GM10248 (cell line): ENCODE measurements at places on chromosomes 16 and 17.

DNA sequence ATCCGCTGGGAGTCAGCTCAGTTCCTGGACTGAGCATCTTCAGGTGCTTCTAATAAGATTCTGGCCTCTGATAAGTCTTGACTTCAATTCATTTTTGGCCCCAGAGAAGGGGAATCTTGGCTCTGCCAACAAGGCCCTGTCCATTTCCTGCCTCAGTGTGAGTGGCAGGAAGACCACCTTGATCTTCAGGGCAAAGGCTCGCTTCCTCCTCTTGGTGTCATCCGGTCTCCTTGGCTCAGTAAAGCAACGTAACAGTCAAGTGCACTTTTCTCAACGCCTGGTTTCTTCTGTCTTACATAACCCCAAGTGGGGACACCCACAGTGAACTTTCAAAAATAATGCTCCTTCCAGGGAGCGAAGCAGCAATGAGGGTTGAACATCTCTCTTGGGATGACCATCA, 169.8 kb downstream of the PRKCB start:
- DNase-seq, result no peak

DNA sequence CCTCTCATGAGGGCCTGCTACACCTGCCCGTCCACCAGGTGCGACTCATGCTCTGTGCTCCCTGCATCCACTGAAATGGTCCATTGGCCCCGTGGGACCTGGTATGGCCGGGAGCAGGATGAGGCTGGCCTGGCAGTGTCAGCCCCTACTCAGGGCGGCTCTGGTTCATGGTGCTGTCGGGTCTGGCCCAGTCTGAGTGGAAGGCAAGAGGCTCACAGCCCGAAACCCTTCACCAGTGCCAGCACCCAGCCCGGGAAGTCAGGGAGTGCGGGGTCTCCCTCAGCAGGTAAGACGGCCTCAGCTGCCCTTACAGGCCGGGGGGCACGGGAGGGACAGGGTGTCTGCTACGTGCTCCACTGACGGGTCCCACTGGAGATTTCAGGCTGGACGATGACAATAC, 40.5 kb upstream of the RASD1 start:
- no peak for DNase-seq

DNA sequence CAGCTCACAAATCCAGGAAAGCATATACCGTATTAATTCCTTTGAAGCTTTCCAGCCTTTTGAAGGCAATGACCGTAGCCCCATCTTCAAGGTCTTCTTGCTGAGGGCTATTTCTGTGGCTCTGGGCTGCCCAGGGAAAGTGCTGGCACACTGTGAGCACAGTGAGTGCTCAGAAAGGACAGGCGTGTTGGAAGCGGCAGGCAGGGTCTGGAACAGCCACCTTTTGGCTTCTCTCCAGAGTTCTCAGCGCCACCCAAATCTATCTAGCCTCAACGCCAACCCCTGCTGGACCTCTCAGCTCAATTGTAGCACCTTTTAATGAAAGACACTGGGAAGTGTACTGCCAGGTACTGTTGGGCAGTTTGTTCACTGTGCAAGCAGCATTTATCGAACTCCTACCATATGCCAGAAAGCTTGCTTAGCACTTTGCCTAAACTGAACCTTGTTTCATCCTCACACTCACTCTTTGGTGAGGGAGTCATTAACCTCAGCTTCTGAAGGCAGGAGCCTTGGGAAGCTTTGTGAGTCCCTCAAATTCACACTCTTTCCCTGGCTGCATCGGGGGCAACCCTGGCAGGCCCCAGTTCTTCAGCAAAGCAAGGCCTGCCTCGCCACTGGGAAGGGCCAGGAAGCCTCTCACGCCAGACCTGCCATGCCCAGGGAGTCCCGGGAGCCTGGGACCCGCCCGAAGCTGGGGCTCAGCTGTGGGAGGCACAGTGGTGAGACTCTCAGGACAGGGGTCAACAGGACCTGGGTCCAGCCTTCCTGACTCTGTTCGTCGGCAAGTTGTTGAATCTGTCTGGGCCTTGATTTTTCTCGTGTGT, 13.5 kb upstream of the CIBAR2 start:
- no peak for DNase-seq

DNA sequence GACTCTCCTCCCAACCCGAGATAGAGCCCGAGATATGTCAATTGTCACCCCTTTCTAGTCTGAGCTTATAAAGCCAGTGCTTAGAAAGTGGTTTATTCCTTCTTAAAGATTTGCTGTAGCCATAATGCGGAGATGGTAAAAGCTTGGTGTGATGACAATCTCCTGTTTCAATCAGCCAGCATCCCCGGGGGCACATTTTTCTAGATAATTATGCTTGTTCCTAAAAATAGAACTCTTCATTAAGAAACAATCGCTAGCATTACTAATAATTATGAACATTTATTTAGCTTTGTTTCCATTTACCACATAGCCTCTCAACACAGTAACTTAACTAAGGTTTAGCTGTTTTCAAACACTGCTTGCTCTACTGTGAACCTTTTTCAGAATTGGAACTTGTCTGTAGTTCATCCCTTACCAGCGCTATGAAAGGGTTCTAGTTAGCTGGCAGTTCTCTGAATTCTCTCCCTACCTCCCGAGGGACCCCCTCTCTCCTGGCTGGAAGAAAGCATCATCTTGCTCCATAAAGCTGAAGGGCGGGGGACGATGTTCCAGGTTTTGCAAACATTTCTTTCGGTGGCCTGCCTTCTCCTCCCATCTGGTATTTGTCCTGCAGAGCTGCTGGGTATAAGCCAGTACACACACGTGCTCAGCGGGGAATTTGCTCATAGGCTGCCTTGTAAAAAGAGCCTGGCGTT, 922 bp upstream of the MRPL58 start:
- no peak for DNase-seq

GRCh38 chr17:74031316-74032090, 172.0 kb upstream of the RPL38 start:
- no peak for DNase-seq

DNA sequence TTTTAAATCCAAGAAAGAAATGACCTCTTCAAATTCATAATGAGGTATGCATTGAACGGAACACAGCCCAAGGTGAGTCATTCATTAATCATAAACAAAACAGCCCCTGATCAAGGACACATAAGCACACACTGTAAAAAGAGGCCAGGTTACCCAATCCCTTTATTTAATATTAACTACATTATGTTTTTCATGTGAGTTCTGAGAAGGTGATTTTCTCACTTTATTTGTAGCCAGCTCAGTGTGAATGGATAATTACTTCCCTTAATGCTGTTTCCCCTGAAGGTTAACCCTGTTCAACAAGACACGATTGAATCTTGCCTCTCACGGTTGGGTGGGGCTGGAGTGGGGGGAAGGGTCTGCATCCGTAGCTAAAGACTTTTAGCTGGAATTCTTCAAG, 257.3 kb upstream of the SALL1 start:
- no peak for DNase-seq

GRCh38 chr16:85844786-85845185, 45.3 kb downstream of the COX4I1 start:
- DNase-seq, result no peak

GRCh38 chr16:85304337-85304736, 192.1 kb upstream of the CIBAR2 start:
- DNase-seq, result no peak

DNA sequence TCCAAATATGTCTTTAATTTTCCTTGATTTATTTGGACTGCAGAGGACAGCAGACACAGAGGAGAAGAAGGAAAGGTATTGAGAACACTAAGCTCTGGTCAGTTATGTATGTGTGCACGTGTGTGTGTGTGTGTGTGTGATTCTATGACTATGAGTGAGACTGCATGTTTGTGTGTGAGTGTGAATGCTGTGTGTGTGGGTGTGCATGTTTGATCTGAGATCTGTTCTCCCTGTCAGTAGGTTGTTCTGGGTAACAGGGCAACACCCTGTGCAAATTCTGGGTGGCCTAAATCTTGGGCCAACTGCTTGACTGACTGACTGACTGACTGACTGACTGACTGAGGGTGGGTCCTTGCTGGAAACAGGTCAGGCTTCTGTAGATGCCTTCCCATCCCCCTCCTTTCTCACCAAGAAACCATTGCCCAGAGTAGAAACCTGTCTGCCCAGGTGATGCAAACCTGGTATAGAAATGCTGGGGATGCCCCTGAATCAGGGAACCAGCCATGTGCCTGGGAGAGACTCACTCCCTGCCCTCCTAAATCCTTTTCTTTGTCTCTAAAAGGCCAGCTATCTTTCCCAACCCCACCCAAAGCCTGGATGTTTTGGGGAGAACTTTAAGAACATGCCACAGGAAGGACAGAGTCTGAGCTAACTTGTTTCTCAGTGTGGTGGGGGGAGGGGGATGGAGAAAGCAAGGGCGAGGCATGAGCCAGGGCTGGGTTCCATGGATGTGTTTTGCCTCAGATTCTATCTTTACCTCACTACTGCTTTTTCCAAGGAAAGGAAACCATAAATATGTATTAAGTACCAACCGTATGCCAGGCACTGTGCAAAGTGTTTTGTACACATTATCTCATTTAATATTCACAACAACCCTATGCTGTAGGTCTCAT, 4.5 kb upstream of the NR1D1 start:
- no peak for DNase-seq

GRCh38 chr17:2140683-2141082, 85.8 kb downstream of the HIC1 start:
- no peak for DNase-seq

- no peak for DNase-seq
Observed at GRCh38 chr16:70715860-70716357, 30.1 kb upstream of the MTSS2 start.

DNA sequence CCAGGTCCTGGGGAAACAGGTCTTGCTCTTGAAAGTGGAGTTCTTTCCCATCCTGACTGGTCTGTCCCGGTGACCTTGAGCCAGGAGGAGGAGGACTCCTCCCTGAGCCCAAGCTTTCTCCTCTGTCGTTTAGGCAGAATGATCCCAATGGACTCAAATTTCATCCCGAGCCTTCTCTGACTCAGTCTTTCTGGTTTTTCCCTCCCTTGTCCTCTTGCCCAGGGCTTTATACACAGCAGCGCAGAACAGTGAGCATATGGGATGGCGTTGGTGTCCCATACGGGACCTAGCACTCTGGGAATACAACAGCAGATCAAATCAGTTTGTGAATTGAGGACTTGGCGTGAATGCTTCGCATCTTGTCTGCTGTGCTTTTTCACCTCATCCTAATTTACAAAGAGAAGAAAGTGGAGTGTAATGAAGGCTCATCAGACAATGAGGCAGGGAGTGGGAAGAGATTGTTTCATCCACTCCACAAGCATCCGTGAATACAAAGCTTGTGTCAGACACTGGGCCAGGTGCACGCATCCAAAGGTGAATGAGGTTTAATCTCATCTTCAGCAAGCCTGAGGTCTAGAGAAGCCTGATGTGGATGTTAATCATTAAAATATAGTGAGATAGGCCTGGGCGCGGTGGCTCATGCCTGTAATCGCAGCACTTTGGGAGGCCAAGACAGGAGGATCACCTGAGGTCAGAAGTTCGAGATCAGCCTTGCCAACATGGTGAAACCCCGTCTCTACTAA, 1.1 kb upstream of the XYLT1 start:
- DNase-seq, result no peak

GRCh38 chr16:84941921-84942320, 69.4 kb downstream of the ZDHHC7 start:
- no peak for DNase-seq

DNA sequence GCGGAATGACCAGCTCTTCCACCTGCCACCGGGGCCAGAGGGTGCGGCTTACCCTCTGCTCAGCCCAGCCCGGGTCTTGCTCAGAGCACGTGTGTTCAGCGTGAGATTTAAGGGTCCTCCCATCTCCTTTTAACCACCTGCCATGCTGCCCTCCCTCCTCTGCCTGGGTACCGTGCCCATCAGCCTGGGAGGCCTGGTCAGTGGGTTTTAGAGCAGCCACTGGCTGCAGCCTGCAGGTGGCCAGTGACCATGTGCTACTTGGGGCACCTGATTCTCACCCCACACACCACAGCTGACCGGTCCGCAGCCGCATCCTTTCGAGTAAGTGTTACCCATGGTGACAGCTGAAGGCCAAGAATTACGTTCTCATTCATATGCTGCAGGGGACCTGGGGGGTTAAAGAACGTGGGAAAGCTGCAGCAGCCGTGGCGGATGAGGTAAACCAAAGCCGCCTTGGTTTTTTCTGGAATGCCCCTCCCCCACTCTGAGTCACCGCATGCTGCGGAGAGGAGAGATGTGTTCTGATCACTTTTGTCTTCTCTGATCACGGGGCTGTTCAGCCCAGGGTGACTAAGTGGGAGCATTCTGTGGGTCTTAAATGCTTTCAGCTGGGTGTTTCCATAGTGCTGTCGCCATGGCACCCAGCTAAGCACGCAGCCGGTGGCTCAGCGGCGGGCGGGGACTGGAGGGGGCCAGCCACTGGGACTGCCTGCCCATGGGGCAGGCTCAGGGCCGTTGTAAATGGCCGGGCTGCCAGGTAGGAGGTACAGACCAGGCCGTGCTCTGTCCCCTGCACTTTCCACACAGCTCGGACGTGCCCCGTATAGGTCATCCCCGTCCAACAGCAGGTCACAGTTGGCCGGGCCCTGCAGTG, 59.8 kb downstream of the BAIAP2 start:
- no peak for DNase-seq
